Gastrocnemius medialis (tissue), 4 donors: ENCODE measurements at places on chromosomes 6 and 20. TPM values are rescaled to one million over a fixed set of nuclear protein-coding genes. Genes with fewer than 3 reads are reported as not detected.

GRCh38 chr20:21548390-21549035 lies 34.6 kb upstream of the NKX2-2 start:
- DNase-seq = no peak

DNA sequence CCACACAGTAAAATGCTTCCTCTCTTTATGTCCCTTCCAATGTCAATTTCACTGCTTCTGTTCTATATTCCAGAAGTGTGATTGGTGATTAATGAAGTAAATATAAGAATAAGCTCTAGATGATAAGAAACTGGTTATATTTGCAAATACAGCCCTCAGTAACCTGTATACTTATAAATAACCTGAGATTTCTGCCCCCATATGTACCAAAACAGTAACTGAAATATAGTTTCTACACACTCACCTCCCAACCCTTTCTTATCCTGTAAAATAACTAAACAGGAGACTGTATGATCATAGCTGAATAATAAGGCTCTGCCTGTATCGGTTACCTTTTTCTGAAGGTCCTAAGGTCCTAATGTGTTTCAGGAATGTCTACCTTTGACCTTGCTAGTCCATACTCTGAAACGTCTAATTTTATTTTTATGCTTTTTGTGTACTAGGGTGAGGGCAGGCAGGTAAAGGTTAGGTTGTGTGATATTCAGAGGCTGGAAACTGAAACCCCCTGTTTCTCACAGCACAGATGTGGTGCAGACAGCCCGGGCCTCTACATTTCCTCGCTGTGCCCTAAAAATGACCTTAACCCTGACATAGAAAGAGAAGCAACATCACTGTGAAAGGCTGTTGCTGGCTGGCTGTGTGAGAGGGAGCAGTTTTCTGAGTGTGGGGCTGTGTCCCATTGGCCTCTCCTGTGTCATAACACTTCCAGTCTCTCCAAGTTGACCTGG lies 378.8 kb downstream of the CENPW start:
- DNase-seq = no peak

DNA sequence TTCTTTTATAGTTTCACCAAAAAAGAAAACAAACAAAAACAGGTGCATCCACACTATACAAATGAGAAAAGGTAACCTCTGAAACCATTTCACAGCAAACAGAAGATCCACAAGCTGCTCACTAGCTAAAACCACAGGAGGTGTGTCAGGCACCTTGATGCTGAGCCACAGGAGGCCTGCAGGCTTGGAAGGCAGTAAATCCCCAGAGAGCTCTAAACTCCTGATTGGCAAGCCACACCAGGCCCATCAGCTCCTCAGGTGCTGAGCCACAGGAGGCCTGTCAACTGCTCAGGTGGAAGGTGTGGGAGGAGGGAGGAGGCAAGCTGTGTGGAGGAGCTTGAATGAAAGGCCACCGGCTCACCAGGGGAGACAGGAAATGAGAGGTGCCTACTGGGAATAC lies 273.0 kb downstream of the PKHD1 start:
- no peak for DNase-seq

DNA sequence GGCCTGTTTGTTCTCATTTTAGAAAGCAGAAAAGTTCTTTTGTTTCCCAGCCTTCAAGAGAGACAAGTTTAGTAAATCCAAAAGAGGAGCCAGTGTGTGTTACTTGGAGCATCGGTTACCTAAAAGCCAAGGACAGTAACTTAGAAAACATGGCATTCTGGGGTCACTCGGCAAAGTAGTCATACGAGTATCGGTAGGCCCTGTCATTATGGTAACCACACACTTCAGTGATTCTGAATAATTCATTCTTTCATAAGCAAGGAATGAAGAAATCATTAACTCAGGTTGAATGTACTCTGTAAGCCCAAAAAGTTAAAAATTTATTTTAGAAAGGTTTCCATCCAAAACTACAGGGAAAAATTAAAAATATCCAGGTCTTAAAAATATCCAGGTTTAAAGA lies 34.0 kb downstream of the CNKSR3 start:
- no peak for DNase-seq

Gene CRNKL1
- total RNA-seq = 32.2 TPM
